Left lobe of liver (tissue), 2 donors: ENCODE measurements at places on chromosomes 11 and 22. TPM values are rescaled to one million over a fixed set of nuclear protein-coding genes. Genes with fewer than 3 reads are reported as not detected.

DNA sequence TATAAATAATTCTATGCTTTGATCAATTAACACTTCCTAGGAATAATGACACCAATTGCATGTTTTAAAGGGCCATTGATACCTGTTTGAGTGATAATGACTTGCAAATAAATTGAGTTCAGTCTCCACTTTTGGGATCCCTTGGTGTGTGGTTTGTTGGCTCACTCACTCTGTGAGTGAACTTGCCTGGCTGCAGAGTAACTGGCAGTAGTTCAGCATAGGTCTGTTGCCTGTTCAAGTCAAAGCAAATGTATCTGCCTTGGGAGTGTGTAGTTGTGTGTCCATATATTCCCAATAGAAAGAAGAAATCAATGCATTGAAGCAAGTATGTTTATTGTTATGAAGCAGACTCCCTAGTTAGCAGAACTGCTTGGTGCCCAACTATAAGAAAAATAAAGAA is 49.3 kb downstream of the TRIM44 start:
- DNase-seq, result no peak

DNA sequence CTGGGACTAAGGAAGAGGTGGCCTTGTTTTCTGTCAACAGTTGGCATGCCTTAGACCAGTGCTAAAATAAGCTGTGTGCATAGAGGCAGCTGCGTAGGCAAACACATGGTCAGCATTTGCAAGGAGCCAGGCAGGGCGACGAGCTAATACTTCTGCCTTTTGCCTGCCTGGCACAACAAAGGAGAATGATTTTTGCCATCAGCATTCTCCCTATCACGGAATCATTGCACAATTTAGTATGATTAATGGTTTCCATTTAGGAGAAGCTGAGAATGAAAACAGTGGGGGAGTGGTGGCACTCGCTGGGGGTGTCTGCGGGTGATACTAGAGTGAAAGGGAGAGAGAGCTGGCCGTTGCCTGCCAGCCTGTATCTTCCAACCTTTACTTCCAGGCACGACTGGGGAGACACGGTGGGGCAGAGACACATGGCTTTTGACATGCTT is 336.0 kb downstream of the CADM1 start:
- DNase-seq, result no peak

Gene USH1C
- total RNA-seq, result 1.2 TPM

Gene MN1
- total RNA-seq, result 1.2 TPM

Gene CFAP300
- not detected for total RNA-seq

Gene MPPED1
- total RNA-seq, result 2.6 TPM

Gene IGLL1
- total RNA-seq, result not detected

DNA sequence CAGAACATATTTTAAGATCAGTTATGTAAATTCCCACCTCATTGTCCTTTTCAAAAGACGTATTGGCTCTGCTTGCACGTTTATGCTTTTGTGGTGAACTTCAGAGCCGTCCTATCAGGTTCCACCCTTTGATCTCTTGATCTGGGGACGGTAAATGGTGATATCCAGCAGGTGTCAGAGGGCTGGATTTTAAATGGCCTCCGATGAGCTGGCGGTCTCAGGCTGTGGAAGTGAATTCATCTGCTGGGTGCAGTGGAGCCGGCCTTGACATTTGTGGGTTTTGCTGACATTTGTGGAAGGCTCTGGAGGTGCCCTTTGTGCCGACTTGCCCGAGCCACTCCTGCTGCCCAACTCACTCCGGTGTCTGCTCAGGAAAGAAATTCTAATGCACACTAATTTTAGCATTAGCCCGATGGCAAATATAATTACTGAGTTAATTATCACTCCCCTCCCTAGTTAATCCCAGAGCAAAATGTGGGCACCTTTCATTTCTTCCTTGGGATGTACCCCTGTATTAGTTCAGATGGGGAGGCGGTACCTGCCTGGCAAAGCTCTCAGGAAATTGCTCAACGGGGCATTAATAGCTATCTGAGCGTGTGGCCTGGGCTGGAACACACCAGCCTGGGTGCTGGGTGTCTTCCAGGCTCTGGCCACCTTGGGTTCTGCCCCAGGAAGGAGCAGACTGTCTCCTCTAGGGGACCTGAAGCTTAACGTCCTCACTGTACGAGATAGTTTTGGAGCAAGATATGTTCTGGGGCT is 9.1 kb downstream of the LRP5 start:
- DNase-seq, result peak; percentile 85

GRCh38 chr11:75565221-75565814 is 3.3 kb downstream of the SERPINH1 start:
- DNase-seq, result no peak

GRCh38 chr11:119863851-119864601 is 135.0 kb upstream of the NECTIN1 start:
- no peak for DNase-seq

DNA sequence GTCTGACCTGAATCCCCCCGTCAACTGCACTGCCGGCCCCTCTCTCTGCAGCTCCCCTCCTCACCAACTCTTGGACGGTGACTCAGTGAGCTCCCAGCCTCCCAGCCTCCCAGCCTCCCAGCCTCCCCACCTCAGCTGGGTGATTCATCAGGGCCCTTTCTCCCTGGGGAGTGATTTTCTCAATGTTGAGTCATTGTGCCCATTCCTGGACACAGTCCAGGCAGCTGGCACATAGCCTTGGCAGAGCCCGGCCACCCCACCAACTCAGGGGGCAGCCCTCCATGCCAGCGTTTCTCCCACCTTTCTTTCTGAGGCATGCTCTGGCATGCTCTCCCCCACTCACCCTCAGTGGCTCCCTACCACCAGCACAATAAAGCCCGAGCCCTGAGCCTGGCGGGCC is 30.7 kb downstream of the PDE2A start:
- DNase-seq, result no peak

GRCh38 chr22:50676661-50677492 is 4.3 kb downstream of the SHANK3 start:
- DNase-seq, result no peak

DNA sequence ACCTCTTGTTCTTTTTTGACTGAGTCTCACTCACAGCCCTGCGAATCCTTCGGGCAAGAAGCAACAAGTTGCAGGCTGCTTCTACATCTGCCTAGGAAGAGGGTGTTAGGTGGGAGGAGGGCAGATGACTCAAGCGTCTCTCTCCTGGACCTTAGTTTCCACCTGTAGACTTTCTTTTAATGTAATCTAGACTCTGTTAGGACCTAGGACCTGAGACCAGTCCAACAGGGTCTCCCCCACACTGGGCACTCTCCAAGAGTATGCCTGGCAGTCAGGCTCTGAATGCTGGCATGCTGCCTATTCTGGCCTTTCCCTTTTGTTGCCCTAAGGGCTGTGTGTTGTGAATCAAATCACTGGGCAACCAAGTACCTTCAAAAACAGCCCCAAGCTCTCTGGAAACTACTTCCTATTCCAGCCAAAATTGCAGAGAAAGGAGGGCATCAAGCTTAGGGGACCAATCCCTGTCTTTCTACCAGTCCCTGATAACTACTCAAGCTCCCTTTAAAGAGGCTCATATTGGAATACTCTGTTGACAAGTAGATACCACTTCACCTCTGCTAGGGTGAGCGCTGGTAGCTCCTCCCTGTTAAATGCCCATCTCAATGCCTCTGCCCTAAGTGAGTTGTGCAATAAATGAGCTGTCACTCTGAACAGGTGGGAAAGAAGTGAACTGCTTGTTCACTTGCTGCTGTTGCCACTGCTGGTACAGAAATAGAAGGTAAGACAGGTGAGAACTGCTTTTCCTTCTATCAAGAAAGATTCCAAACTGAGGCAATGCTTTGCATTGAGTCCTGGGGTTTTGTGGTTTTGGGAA is at the start of gene BBOX1:
Gene BBOX1 (plus strand): TSS at position 514 of the 814 bp plus-strand sequence. CDS start 14,616 bp downstream, outside the sequence.
- DNase-seq, result no peak

GRCh38 chr22:27829620-27830019 is 28.1 kb upstream of the MN1 start:
- DNase-seq, result no peak

DNA sequence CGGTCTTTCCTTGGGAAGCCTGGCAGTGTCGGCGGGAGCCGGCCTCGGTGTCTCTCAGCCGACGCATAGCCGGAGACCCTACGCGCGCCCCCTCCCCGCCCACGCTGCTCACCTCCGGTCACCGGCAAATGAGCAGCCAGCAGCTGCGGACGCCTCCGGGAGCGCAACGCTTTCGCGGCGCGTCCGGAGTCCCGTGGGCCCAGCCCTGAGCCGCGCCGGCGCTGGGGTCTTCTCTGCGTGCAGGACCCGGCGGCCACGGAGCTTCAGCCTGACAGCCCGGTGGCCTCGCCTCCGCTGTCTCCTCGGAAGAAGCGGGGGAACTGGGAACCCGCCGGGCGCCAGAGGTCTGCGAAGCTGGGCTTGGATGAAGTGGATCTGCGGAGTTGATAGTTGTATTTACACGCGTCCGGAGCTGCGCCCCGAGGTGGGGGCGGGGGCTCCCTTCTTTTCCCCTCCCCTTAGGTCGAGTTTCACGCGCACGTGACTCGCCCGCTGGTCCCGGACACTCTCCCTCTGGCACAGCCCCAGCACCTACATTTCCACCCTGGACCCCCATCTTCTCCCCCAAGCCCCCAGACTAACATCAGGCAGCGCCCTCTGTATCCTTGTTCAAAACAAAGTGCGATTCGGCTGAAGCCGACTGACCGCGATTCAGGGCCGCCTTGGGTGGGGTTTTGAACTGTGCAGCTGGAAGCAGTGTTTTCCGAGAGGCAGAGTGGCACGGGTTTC is at the start of gene SLC43A1:
Gene SLC43A1 (minus strand): TSS at position 371 of the 729 bp plus-strand sequence. CDS start 1,591 bp downstream, outside the sequence.
- DNase-seq, result peak; percentile 87

DNA sequence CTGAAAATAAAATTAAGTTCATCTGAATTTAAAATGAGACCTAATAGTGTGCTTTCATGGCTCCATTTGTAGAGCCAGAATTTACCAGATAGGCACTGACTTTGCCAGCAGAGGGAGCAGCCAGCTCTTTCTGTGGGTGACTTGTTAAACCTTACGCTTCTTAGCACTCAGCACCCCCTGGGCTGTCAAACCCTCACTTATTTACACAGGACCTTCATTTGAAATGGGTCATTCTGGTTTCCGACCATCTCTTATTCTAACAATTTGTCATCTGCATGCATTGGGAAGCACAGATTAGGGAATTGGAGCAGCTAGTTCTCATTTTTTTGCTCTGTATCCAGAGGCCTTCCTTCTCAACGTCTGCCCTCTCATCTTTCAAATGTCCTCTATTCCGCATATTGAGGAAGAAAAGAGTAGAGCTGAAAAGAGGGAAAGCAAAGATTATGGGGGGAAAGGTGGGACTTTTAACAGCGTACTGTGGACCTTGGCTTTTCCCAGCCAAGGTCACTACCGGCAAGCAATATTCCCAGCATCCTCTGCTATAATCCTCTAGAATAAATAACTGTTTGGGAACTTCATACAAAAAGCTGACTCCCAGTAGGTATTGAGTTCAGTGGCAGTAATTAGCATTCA is 3.1 kb downstream of the ASRGL1 start:
- DNase-seq, result peak; percentile 50

Gene NELL1
- total RNA-seq, result not detected

GRCh38 chr11:118930094-118930712 is 4.5 kb upstream of the BCL9L start:
- DNase-seq, result peak; percentile 93

Gene LRRN4CL
- total RNA-seq, result not detected

- no peak for DNase-seq
Observed at GRCh38 chr11:11969380-11970215, 38.8 kb downstream of the DKK3 start.

Gene BLID
- 0.63 TPM for total RNA-seq

DNA sequence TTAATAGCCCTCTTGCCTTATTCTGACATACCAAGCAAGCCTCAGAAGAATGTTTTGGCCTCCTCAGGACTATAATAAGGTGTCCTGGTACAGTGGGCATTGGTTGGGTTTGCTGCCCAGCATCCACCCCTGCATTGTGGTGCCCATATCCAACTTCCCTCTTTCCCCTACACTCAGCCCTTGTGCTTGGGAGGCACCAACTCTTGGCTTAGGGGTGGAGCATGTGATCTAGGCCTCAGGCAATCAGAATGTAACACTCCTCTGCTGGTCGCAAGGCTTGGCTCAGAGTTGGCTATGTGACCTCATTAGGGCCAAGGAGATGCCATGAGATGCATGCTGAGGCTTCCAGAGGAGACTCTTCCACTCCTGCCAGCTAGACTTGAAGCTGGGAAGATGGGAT is 123.0 kb downstream of the CSNK2A3 start:
- no peak for DNase-seq

GRCh38 chr22:42061041-42061440 is 9.6 kb downstream of the NAGA start:
- DNase-seq, result no peak

DNA sequence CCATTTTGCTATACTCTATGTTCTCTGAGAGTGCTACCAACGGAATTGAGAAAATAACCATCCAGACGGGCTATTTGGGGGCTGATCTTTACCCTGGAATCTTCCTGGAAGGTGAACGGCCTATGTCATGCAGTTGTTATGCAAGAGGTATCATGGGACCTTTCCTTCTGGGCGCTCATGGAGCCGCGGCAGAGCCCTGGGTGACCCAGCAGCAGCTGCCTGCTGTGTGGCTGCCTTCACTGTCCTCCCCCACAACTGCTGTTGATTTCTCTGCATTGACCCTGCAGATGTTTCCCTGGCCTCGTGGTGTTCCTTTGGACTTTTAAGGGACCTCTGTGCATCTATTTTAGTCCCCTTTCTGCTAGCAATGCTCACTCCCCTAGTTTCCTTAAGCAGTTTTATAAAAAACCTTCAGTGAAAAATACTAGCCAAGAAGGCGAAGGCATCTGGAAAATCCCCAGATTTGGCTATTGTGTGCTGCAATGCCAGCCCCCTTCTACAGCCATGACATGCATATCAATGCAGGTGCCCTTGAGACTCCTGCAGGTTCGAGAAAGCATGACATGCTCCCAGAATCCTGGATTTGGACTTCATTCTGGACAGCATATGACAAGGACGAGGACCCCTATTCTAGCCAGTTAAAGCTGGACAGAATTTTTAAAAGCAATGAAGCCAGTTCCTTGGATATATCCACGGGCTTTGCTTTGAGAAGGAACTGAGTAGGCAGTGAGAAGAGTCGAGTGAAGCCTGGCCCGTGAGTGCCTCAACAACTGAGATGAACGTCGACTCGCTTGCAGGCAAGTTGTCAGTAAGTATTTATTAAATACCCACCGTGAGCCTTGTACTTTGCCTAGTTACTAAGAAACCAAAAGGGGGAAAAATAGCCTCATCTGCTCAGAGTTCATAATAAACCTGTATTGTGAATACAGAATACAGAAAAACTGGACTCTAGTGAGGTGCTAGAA is at the start of gene SLC25A18:
Gene SLC25A18 (plus strand): TSS at position 593 of the 965 bp plus-strand sequence. CDS start 16,447 bp downstream, outside the sequence.
- peak; percentile 88 for DNase-seq

DNA sequence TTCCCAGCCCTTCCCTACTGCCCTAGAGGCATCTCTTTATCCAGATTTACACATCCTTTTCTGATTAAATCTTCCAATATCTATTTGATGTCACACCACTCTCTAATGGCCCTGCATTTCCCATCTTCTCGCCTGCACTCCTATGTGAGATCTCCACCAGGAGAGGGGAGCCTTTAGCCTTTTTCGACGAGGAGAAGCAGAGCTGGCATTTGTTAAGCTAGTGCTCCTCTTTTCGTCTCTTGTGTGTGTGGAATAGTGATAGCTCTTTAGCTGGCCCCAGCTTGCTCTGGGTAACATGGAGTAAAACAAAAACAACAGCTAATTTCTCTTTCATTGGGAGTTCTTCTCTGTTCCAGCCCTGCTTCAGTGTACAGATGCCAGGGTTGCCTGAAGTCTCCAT is 536.5 kb downstream of the NTM start:
- no peak for DNase-seq
